CD4-positive, alpha-beta T cell treated with Interleukin-15 for 4 hours (primary cell): ENCODE measurements at places on chromosomes 2 and 18.

GRCh38 chr18:62715759-62716615 is 646 bp downstream of the PHLPP1 start:
- peak; percentile 49 for DNase-seq

GRCh38 chr2:224208007-224208406 is 168.9 kb upstream of the SERPINE2 start:
- DNase-seq, result no peak

DNA sequence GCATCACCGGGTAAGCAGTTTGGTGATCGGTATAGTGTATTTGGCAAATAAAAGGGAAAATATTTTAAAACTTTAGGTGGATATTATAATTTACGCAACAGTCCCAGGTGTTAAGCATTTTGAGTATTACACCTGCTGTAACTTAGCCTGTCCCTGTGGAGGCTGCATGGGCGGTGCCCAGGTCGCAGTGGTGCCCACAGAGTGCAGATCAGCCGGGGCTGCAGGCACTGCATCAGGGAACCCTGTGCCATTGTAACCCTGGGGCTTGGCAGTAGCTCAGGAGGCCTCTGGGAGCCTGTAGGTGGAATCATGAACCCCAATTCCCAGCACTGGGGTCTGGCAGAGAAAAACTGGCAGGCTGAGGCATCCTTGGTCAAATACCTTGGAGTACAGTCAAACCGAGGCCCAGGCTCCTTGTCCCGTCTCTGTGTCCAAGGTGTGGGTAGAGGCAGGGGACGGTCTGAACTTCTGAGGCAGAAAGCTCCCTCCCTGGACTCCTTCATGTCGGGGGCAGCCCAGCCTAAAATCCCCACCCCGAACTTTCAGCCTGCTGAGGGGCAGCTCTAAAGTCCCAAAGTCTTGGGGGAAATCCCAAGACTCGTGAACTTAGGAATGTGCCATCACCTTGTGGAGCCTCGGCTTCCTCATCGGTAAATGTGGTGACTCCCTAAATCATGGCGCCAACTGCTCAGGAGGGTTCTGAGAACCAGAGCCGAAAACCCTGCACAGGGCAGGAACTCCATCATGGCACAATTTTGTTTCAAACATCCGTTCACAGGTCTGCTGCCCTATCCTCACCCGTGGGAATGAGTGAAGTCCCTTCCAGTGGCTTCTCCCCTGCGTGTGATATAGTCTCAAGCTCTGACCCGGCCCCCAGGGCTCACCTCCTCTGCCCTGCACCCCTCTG is 85.7 kb downstream of the INHBB start:
- no peak for DNase-seq

DNA sequence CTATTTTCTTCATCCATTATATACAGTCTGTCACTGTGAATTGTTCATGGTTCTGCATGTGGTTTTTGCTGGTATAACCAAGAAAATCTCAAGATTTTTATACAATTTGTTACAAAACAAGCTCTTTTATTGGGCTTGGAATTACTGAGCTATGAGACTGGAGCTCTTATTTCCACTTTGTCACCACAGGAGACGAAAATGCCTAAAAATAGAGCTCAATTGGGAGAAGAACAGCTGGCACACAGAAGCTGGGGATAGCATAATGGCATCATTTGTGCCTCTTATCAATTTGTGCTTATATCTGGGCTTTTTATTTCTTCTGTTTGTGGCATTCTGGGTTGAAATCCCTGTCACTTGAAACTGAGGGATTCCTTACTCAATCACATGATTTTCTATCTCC is 219.1 kb downstream of the CALCRL start:
- no peak for DNase-seq

DNA sequence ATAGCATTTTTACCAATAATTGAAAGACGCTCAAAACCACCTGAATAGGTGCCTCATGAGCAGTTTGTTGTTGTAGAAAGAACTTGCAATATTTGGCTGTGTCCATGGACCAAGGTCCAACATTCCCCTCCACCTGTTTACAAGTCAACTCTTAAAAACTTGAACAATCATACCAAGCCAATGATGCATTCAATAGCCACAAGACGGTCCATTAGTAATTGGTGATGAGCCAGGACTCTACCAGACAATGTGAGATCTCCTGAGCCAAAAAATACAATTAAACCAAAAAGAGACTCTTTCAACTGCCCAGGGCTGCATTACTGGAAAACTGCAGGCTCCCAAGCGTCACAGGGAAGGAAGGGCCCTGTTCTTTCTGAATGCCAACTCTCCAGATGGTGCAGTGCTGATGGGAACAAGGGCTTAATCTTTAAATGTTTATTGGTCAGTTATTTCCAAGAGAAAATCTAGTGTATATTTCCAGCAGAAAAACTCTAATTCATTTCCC is 118.8 kb upstream of the EPB41L3 start:
- no peak for DNase-seq

GRCh38 chr18:76691800-76692199 is 130.6 kb upstream of the ZNF236 start:
- no peak for DNase-seq

DNA sequence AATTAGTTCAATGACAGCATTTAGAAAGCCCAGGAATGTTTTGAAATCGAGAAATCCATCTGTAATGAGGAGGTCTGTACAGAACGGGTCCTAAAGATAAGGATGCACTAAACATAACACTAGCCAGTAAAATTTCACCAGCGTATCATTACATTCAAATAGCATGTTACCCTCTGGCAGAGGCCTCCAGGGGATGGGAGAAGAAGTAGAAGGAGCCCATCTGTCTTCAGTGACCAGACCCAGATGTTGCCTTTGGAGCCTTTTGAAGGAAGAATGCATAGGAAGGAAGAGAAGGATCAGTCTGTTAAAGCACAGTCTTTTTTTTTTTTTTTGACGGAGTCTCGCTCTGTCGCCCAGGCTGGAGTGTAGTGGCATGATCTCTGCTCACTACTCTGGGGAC is 86.1 kb upstream of the BCL2L11 start:
- no peak for DNase-seq

- no peak for DNase-seq
Observed at GRCh38 chr2:9653485-9654271, 22.9 kb upstream of the YWHAQ start.

DNA sequence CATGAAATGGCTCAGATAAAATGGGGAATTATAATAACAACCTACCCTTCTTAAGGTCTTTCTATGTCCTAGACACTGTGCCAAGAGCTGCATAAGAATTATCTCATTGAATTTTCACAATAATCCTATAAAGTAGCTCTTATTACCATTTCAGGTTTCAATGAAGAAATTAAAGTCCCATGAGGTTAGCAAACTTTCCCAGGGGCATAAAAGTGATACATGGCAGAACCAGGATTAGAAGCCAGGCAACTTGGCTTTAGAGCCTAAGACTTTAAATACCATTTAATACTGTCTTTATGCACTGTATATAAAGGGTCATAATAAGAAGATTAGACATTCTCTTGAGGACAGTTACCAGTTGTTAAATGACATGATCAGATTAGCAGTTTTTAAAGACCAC is 130.1 kb downstream of the GCA start:
- no peak for DNase-seq

GRCh38 chr2:41821167-41821566 is 226.7 kb upstream of the PKDCC start:
- DNase-seq, result no peak

DNA sequence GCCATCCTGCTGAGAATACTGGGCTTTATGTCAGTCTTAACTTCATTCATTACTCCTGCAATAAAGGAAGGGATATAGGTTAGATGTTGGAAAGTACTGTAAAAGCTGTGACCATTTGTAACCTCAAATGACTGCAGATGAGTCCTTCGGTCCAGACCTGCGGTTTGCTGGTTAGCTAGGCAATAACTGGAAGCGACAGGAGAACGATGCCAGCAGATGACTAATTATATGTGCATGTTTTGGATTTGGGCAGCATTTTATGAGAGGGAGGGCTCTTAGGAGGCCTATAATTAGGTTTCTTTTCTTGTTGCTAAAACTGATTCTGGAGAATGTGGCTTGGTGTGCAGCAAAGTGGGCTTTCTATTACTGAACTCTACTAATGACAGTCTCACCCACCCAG is 205.6 kb downstream of the TMEM182 start:
- no peak for DNase-seq

DNA sequence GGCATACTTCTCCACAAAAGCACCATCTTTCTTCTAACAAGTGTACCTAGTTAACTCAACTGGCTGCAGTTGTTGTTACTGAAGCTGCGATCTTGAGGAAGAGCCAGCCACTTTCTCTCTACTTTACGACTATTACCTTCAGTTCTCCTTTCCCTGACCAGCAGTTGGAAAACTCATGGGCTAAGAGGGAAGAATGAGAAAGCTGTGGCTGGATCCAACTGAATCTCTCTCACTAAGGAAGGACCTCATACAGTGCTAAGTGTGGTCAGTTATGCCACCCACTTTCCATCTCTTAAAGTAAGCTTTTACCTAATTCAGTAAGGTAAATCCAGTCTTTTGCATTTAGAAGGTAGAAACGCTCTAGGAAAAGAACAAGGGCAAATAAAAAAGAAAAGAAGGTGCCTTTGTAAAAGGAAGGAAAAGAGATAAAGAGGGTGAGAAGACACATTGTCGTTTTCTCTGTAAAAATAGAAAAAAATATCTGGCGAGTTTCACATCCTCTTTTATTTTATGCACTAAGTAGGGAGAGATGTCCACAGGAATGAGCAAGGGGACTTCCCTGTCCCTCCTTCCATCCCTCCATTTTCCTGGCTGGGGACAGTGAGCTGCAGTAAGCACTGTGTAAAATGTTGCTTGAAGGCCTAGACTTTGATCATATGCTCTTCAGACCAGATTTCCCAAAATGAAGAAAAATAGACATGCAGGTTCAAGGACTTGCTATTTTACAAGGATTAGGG is 73.4 kb downstream of the PLEKHM3 start:
- no peak for DNase-seq

DNA sequence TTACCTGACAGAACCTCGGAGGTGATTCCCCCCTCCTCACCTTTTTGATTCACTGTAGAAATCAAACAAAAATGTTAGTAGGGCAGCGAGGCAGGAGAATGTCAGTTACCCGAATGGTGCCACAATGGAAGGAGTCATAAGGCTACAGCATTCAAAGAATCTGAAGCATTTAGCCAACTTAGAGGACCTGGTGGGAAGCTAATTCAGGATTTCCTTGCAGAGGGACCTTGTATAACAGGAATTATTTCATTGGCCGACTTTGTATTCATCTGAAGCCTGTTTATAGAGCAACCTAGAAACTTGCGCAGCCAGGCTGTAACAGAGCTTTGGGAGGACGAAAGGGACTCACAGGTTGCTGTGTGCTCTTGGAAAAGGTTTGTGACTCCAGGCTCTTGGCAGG is 129.1 kb upstream of the MMADHC start:
- DNase-seq, result no peak

- no peak for DNase-seq
Observed at GRCh38 chr2:16293398-16293797, 353.0 kb downstream of the MYCN start.

DNA sequence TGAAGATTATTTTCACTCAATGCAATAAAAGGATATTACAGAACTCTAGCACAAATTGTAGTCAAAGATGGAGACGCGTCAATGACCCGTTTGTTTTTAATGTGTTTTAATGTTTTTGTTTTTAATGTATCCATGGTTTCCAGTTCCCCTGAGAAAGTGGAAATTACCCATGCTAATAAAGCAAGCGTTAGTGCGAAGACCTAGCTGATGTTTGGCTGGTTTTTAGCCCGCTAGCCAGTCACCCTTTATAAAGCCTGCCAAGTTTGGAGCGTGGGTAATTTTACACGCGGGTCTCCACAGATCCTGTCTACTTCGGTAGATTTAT is 430 bp upstream of the CHMP1B start:
- DNase-seq, result peak; percentile 56
